ENCODE measurements at places on chromosomes 12 and 14.
A peak's percentile ranks its signal among the peaks of the same experiment; 100 is the strongest.

DNA sequence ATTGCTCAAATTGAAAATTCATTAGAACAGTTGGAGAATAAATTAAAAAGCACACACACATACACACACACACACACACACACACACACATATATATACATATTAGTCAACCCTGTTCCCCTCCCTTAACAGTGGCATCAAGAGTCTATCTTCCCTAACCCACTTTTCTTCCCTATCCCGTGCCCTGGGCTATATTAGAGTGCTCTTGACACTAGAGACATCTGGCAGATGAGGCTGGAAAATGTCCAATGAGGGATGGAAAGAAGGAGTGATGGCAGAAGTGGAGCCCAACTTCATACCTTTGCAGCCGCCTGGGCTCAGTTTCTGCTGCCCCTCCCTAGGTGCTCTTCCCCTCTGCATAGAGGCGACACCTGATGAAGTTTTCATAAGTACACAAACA, 172.4 kb upstream of the NUDT4 start:
- DNase-seq: no peak

- no peak for DNase-seq
Measured at GRCh38 chr12:123529686-123530085, 3.8 kb downstream of the RILPL1 start.

- no peak for DNase-seq
Measured at GRCh38 chr14:81516986-81517797, 16.5 kb downstream of the SEL1L start.

DNA sequence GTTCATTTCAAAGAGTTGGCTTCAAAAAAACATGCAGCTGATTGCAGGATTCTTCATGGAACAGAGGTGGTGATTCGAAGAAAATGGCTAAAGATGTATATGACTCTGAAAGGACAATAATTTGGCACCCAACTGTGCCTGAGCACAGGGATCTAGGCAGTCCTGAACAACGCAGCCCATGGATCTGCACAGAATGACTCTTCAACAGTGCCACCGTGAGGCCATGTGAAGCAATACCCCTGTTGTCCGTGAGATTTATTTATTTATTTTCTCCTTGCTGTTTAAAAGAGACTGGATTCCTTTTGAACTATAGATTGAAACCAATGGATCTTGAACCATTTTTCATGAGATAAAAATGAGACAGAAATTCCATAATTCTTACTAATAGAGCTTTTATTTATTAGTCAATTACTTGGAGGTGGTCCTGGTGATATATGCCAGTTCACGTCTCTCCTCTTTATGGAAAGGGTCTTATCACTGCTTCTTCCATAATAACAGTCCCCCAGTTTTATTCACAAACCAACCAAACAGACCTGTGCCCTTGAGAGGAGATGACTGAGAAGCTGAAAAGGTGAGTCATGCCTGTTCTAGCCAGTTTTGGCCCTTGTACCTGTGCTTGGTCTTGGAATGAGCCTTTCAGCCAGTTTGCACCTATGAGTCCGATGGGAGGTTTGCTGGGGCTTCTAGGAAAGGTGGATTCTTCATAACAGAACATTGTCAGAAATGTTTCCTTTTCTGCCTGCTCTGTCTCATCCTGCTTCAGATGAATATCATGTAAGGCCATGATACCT, 1598.3 kb downstream of the AACS start:
- peak; percentile 3 for DNase-seq

- DNase-seq: no peak
Measured at GRCh38 chr14:91424813-91425530, 7.4 kb upstream of the CCDC88C start.

DNA sequence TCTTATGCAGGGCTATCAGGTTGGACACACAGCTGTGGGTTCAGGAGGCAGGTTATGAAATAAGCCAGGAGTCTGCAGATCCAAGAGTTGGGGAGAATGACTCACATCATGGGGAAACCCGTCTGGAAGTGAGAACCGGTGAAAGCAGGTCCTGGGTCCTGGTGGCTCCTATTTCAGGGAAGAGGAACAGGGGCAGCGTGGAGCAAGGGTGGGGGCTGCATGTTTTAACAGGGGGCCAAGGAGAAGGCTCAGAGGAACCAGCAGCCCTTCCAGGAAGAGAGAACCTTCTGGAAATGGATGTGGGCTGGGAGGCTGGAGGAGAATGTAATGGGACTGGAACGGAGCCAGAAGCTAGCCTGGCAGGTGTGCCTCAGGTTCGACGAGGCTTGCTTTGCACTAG, 7.8 kb upstream of the KRT74 start:
- DNase-seq: no peak

DNA sequence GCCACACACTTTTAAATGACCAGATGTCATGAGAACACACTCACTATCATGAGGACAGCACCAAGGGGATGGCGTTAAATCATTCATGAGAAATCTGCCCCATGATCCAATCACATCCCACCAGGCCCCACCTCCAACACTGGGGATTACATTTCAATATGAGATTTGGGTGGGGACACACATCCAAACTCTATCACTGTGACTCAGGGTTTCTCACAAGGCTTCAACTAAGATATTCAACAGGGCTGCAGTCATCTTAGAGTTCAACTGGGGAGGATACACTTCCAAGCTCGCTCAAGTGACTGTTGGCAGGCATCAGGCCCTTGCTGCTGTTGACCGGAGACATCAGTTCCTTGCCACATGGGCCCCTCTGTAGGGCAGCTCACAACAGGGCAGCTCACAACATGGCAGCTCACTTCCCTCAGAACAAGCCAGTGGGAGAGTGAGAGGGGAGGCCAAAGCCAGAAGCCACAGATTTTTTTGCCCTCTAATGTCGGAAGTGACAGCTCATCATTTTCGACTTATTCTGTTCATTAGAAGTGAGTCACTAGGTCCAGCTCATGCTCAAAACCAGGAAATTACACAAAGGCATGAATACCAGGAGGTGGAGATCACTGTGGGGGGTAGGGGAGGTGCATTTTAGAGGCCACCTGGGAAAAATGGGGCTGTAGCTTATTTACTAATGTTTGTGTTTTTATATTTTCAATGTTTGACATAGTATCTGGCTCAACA, 50.8 kb upstream of the PTHLH start:
- DNase-seq: no peak

DNA sequence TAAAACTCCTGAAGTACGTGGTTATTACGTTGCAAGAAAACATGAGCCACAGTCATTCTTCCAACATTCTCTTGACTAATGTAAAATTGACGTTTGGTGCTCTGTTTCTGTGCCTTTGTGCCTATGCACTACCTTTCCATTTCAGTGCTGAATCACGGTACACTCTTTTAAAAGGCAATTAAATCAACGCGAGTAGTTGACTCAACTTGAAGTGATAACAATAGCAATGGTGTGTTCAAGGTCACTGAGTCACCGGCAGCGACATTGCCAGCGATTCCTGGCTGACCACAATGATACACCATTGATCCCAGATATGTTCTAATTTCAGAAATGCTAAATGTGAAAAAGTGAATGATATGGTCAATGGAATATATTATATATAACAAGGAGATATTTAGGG, 17.8 kb downstream of the AK7 start:
- DNase-seq: no peak

DNA sequence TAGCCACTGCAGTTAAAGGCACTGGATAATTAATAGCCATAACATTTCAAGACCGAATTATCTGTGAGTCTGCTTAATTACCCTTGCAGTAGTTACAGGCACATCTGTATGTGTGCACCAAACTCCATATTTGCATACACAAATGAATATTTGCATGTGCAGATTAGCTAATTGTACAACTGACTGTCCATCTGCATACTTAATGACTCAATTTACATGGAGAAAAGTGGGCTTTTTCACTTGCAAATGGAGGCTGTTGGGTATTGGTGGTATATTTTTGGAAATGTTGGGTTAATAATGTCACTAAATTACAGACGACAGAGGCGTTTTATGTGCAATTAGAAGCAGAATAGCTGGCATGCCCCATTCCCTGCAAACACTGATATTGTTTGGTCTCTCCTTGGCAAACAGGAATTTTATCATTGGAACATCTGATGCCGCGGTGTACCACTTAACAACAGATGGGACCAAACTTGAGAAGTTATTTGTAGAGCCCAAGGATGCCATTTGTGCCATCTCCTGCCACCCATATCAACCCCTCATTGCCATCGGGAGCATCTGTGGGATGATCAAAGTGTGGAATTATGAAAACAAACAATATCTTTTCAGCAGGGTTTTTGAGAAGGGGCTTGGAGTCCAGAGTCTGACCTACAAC, 39.6 kb downstream of the CFAP251 start:
- no peak for DNase-seq

GRCh38 chr12:105480162-105480561, 149.7 kb downstream of the C12orf75 start:
- no peak for DNase-seq

DNA sequence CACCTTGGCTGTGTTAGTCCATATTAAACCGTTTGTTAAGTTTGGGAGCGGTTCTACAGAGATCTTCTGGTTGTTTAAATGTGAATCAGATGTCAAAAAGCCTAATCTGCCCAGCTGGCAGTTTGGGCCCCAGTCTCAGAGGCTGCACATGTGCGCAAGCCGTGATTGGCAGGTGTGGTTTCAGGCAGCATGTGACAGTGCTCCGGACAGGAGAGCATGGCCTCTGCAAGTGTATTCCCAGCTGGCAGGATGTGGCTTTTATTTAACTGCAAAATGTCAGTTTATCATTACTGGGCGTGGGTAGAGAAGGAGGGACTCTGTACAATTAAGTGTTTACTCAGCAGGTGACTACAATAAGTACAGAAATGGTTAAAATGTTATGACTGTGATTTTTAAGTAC, 77.5 kb downstream of the PELI2 start:
- DNase-seq: peak; percentile 42
